Smooth muscle cell of the umbilical artery (primary cell): ENCODE measurements at places on chromosomes 13 and 19. TPM values are rescaled to one million over a fixed set of nuclear protein-coding genes. Genes with fewer than 3 reads are reported as not detected.

OBI1 gene
- total RNA-seq, result 11.6 and 16.2 TPM in 2 replicates

LRRC63 gene
- under 0.01 and 0.09 TPM in 2 replicates for total RNA-seq

ZNF724 gene
- 1.8 and 5.9 TPM in 2 replicates for total RNA-seq

WDR88 gene
- not detected in 2 replicates for total RNA-seq

RASL11A gene
- 0.89 and 2.6 TPM in 2 replicates for total RNA-seq

SPRY2 gene
- 8.0 and 27.5 TPM in 2 replicates for total RNA-seq

SERP2 gene
- 1.4 and 2.4 TPM in 2 replicates for total RNA-seq
